ENCODE measurements at places on chromosomes 4 and X. TPM values are rescaled to one million over a fixed set of nuclear protein-coding genes. Genes with fewer than 3 reads are reported as not detected.
A peak's percentile ranks its signal among the peaks of the same experiment; 100 is the strongest.

DNA sequence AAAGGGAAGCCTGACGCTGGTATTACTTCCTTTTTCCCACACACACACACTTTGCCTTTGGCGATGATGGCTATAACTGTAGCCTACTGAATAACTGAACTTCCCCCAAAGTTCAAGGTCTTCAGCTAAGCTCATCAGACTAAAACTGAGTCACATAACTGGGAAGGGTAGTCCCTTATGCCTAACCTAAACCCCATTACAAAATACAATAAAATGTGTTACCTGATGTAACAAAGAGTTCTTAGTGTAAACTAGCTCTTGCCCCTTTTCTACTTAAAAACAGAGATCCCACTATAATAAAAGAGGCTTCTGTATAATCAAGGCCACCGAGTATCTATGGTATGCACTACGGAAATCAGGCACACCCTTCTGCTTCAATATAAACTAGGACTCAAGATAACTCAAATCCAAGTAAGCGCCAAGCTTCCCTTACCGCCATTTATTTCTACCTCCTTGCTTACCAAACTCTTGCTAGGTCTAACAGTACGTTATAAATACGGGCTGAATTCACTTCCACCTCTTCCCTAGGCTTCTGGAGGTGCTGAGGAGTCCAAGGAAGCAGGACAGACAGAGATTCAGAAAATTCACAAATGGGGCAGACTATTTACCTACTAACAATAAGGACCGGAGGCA is 2.4 kb downstream of the OTUD4 start:
- H3K27ac ChIP-seq = peak overlapping the region; percentile 95
- peaks cover 24% of the 10 kb centered on the region for H3K4me1 ChIP-seq
- no peaks in the 10 kb centered on the region for H3K27me3 ChIP-seq
- peaks cover 12% of the 10 kb centered on the region for H3K36me3 ChIP-seq

DNA sequence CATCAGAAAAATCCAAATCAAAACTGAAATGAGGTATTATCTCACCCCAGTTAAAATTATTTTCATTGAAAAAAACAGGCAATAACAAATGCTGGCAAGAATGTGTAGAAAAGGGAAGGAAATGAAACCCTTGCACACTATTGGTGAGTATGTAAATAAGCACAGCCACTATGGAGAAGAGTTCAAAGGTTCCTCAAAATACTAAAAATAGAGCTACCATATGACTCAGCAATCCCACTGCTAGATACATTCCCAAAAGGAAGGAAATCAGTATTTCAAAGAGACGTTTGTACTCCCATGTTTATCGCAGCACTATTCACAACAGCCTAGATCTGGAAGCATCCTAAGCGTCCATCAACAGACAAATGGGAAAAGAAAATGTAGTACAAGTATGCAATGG is 932.4 kb downstream of the PCDH18 start:
- DNase-seq = no peak
- no peaks in the 10 kb centered on the region for H3K36me3 ChIP-seq
- H3K27ac ChIP-seq = no peak overlapping the region
- H3K4me3 ChIP-seq = no peak overlapping the region
- no peaks in the 10 kb centered on the region for H3K27me3 ChIP-seq
- no peaks in the 10 kb centered on the region for H3K4me1 ChIP-seq

Gene UGT8
- total RNA-seq = not detected

Gene PCYT1B
- 1.1 TPM for total RNA-seq

DNA sequence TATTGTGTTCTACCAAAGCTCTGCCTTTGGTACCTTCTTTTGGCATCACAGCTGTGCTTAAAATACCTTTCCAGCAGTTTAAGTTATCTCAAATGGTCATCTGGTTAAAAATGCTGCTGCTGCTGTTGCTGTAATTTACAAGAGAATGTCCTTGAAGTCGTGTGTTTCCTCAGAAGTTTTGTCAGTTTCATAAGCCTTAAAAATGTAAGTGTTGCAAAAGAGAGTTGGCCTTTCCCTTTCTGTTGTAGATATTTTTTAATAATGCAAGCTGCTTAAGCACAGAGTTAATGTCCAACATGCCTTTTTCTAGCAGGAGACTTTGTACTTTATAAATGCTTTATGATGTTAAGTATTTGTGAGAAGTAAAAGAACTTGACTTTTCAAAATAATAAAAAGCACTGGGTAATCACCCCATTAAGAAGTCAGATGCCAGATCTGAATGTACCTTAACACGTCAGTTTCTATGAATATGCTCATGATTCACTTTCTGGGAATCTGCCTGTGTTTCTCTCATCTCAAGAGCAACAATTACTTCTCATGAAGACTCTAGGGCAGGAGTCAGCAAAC is 35.3 kb upstream of the TENM3 start:
- peaks cover 24% of the 10 kb centered on the region for H3K4me1 ChIP-seq
- H3K36me3 ChIP-seq = no peaks in the 10 kb centered on the region
- DNase-seq = no peak
- no peaks in the 10 kb centered on the region for H3K27me3 ChIP-seq
- H3K27ac ChIP-seq = peak overlapping the region; percentile 90

GRCh38 chr4:121034017-121034416 is 38.3 kb downstream of the NDNF start:
- peaks cover 3% of the 10 kb centered on the region for H3K27me3 ChIP-seq
- no peaks in the 10 kb centered on the region for H3K4me1 ChIP-seq
- no peaks in the 10 kb centered on the region for H3K36me3 ChIP-seq
- H3K4me3 ChIP-seq = no peak overlapping the region

Gene EPHA5
- total RNA-seq = 0.59 TPM

GRCh38 chr4:113358784-113359183 is 309.3 kb downstream of the ANK2 start:
- H3K4me1 ChIP-seq = peaks cover 18% of the 10 kb centered on the region
- no peaks in the 10 kb centered on the region for H3K36me3 ChIP-seq
- no peak for DNase-seq
- no peak overlapping the region for H3K4me3 ChIP-seq

- peaks cover 7% of the 10 kb centered on the region for H3K36me3 ChIP-seq
- no peaks in the 10 kb centered on the region for H3K27me3 ChIP-seq
- peak overlapping the region; percentile 73 for H3K27ac ChIP-seq
- peak; percentile 64 for DNase-seq
Measured at GRCh38 chr4:1290165-1290977, 680 bp downstream of the MAEA start.

DNA sequence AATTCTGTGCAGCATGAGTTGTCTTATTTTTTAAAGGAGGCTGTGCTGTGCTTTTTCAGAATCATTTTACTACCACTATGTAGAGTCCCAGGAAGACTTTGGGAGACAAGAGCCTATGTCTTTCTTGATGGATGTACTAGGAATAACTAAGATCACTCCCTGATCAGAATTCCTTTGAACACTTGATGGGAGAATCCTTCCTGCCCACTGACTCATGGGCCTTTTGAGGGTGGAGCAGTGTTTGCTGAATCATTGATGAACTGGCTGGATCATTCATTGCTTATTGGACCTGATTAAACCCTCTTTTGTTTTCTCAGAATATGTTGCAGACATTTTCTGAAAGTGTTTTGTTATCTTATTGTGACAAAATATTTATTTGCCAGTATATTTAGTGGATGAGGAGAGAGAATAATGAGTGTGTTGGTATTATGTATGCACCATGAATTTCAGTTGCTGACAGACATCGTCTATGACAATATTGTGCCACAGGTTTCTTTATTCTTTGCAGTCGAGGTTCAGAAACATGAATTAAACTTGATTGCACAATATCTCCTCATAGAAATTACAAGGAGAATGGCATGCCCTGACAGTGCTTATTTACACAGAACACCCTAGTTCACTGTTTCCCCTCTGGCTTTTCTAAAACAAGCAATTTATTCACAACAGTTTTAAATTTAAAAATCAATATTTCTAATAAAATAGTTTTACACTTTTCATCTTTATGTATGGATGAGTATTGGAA is 36.3 kb downstream of the POU4F2 start:
- H3K4me3 ChIP-seq = no peak overlapping the region
- H3K27ac ChIP-seq = no peak overlapping the region
- no peaks in the 10 kb centered on the region for H3K27me3 ChIP-seq
- no peaks in the 10 kb centered on the region for H3K4me1 ChIP-seq
- H3K36me3 ChIP-seq = no peaks in the 10 kb centered on the region

Gene PDK3
- 9.0 TPM for total RNA-seq

DNA sequence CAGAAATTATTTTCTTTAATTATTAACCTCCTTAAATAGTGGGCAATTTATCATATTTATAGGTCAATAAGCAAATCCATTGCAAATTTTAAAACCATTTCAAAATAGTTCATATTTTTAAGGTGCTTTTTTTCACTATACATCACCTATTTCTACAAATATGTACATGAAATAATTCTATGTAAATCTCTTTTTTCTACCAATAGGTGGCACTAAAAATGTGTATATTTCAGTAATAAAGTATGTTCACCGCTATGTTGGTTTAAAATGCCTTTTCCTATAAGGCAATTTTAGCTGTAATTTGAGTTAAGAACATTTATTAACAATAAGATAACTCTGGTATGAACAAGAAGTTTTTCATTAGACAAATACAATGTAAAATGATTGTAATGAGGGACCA is 672.2 kb downstream of the KCTD8 start:
- H3K27me3 ChIP-seq = no peaks in the 10 kb centered on the region
- no peaks in the 10 kb centered on the region for H3K36me3 ChIP-seq
- H3K27ac ChIP-seq = no peak overlapping the region
- no peaks in the 10 kb centered on the region for H3K4me1 ChIP-seq
- no peak for DNase-seq

GRCh38 chr4:151052785-151053184 is 37.7 kb upstream of the LRBA start:
- no peak overlapping the region for H3K27ac ChIP-seq
- H3K27me3 ChIP-seq = no peaks in the 10 kb centered on the region
- no peak overlapping the region for H3K4me3 ChIP-seq

All from osteoblast (primary cell).